ENCODE measurements at places on chromosomes 4 and X.

GRCh38 chr4:106297245-106298035 is 18.6 kb downstream of the TBCK start:
- no peak for DNase-seq

GRCh38 chr4:11710453-11711093 is 281.9 kb upstream of the HS3ST1 start:
- no peak for DNase-seq

- no peak for DNase-seq
These were observed 6.5 kb downstream of the C4orf50 start for GRCh38 chr4:6011686-6012085.

- no peak for DNase-seq
These were observed 115.1 kb downstream of the CPEB2 start for GRCh38 chr4:15117270-15117946.

GRCh38 chrX:39242187-39242586 is 440.9 kb downstream of the MID1IP1 start:
- no peak for DNase-seq

DNA sequence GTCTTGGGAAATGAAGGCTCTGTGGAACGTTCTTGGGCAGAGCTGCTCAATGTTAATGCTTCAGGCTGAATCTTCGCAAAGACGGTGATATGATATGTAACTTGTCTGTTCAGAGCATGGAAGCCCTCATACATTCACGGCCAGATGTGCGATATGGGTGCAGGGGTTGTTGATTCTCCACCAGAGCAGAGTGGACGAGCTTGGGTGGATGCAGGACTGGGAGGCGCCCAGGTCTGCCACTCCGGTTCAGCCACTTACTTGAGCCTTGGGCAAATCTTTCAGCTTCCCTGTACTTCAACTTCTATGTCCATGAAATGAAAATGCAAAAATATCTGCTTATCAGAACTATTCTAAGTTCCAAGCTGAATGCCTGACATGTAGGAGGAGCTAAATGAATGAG is 47.4 kb upstream of the MND1 start:
- no peak for DNase-seq

GRCh38 chr4:114208574-114209151 is 229.2 kb upstream of the ARSJ start:
- no peak for DNase-seq

DNA sequence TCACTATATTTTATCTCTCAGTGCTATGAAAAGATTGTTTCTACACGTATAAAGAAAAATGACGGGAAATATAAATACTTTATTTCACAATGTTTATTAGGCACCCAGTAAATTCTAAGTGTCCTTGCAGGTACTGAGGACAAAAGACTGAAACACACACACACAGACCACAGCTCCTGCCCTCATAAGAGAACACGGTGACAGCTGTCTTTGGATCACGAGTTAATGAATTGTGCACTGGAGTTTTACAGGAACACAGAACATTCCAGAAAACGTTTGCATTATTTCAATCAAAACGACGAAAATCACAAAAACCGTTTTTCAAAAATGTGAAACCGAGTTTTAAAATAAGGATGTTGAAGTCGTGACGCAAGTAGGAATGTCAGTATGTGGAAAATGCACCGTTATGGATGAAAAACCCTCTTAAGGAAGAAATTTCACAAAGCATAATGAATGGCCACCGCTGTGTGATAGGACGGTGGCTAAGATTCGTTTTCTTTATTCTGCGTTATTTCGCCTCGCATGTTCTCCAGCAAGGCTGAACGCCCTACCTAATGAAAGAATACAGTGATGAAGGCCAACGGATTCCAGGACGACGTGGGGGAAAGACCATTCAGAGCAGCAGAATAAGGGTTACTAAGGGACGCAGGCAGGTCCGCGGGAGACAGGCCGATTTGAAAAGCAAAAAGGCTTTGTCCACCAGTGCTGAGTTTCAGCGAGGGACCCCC is 24.2 kb downstream of the FAM156A start:
- no peak for DNase-seq

GRCh38 chr4:176013476-176014247 is 52.0 kb upstream of the WDR17 start:
- no peak for DNase-seq

DNA sequence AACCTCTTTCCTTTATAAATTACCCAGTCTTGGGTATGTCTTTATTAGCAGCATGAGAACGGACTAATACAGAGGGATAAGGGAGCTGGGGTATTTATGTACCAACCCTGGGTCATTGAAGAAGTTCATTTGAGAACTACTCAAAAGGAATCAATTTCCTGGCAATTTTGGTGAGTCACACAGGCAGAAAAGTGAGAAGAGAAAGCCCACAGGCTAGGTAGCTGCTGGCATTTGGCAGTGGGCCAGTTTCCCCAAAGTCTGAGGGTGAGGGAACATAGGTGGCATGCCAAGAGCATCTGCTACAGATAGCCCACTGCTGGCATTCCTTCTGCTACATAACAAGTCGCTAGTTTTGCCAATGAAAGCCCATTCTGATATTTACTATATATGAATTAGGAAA is 411.2 kb downstream of the MID1IP1 start:
- no peak for DNase-seq

DNA sequence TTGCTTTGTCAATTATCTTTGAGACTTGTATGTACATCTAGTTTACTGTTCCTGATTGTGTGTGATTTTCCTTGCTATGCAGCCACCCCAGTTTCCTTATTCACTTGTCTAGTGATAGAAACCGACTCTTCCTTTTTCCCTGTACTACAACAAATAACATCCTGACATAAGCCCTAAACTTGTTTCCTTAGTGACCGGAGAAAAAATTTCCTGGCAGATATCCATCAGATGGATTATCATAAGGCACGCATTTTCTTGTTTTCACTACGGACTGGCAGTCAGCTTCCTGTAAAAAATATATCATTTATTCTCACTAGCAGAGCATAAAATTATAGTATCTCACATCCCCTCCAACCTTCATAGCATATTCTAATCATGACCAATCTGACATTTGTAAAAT is 410.7 kb downstream of the CENPC start:
- no peak for DNase-seq

DNA sequence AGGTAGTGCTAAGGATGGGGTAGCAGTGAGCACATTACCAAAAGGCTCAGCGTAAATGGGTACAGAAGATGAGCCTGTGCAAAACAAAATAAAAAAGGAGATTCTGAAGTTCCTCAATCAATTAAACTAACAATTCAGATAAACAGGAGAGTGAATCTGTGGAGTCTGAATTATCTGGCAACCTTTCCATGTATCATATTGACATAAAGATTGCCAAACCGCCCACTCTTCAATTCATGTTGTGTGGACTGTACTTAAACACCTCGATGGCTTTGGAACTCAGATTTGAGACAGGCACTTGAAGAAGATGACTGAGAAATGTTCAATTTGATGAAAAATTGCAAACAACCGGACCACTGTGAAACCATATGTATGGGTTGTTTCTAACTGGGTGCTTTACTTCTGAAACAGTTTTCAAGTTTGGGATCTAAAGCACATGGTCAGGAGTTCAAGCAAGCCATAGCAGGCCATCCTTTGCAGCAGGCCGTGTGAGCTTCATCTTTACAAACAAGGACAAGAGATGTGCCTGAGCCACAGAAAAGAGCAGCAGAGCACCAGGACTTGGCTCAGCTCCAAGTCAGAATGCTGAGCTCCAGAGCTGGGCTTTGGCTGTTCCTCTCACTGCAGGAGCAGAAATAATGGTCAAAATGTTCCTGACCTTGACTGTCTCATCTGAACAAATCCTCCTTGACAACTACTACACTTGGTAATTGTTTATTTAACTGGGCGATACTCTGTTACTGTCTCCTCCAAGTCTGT is 108.1 kb downstream of the MGST2 start:
- no peak for DNase-seq

- no peak for DNase-seq
These were observed 4.3 kb downstream of the MAEA start for GRCh38 chr4:1293991-1294390.

GRCh38 chr4:110678517-110679227 is 55.8 kb upstream of the PITX2 start:
- no peak for DNase-seq

- DNase-seq = no peak
These were observed 10.4 kb upstream of the PHOX2B start for GRCh38 chr4:41758884-41759283.

- no peak for DNase-seq
These were observed 84.2 kb downstream of the SORCS2 start for GRCh38 chr4:7276515-7276914.

GRCh38 chrX:71652405-71652804 is 14.9 kb upstream of the LOC101059915 start:
- no peak for DNase-seq

GRCh38 chr4:4364061-4364460 is 22.8 kb upstream of the NSG1 start:
- no peak for DNase-seq

GRCh38 chrX:45007598-45007997 is 134.6 kb downstream of the KDM6A start:
- no peak for DNase-seq

- DNase-seq = no peak
These were observed 365.9 kb downstream of the INPP4B start for GRCh38 chr4:142480244-142480643.

- no peak for DNase-seq
These were observed 893 bp upstream of the HOPX start for GRCh38 chr4:56681853-56682525.

GRCh38 chrX:21837056-21837455 is 2.4 kb upstream of the MBTPS2 start:
- DNase-seq = no peak

DNA sequence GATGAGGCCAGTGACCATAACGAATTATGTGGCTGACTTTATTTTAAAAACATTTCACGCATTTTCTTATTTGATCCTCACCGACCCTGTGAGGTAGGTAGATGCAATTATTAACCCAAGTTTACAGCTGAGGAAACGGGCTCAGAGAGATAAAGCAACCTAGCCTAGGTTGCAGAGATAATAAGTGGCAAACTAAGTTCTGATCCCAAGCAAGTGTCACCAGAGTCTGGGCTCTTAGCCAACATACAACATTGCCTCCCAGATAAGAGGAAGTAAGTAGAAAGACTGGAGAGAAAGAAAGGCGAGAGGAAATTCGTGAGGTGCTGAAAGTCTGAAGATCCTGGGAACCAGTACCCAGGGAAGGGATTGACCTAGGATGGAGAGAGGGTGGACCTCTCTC is 77.4 kb upstream of the GPR50 start:
- no peak for DNase-seq

DNA sequence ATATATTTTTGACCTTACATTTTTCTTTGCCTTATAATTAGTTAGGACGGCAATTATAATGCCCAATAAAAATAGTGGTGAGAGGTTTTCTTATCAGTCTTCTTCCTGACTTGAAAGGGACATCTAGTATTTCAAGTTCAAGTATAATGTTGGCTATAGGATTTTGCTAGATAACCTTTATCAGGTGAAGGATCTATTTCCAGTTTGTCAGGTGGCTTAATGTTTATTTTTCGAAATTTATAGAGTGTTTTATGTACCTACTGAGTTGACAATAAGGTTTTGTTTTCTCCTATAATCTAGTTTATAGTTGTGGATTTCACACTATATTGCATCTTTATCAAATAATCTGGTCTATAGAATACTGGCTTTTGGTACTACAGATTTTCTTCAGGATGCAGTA is 351.8 kb upstream of the FGF13 start:
- DNase-seq = no peak

GRCh38 chr4:38734911-38735310 is 47.9 kb downstream of the TLR10 start:
- DNase-seq = no peak

- no peak for DNase-seq
These were observed 70.5 kb downstream of the GATB start for GRCh38 chr4:151690164-151690870.

DNA sequence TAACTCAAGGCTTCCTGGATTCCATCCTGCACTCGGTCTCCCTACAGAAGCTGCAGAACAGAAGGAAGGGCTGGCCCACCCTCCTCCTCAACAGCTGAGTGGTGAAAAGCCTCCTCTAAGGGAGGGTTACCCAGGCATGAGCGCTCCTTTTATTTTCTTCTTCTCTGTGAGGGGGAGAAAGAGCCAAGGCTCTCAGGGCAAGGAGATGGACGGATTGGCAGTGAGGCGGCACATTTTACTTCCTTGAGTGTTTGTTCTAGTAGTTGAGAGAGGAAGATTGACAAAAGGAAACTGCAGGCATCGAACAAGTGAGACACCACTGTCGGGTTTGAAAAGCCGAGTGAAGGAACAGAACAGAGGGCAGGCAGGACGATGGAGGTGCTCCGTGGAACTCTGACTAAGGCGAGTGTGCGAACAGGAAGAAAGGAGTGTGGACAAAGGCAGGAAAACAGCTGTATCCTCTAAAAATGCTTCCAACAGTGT is 38.4 kb upstream of the STS start:
- no peak for DNase-seq

DNA sequence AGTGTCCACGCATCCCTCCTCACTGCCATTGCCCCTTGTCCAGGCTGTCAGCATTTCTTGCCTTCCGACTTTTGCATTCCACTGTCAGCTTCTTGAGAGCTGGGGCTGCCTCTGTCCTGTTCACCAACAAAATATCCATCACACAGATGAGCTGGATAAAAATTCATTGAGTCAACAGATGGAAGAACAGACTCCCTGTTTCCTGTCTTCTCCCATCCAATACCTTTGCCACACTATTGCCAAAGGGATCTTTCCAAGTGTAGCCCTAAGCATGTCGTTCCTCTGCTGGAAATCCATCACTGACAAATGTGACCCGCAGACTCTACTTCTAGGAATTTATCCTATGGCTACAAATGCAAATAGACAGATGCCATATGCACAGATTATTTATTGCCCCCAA is 78.0 kb upstream of the PJA1 start:
- no peak for DNase-seq

GRCh38 chr4:81740487-81740886 is 268.8 kb upstream of the RASGEF1B start:
- DNase-seq = no peak

DNA sequence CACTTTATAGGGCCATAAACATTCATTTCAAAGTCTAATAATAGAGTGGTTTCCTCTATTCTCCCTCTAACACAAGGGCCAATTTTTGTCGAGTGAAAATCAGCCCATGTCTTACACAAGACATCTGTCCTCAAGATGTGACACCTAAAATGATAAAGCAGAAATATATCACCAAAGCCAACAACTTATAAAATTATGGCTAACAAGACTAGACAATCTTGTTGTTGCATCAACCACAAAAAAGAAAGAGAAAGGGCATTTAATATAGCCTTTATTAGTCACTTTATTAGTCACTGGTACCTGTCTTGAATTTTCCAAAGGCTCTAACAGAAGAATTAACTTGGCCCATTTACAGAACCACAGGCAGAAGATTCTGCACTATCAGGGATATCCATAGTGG is 161.6 kb downstream of the SMIM20 start:
- DNase-seq = no peak

- no peak for DNase-seq
These were observed 281.5 kb upstream of the DKK2 start for GRCh38 chr4:107317611-107318010.

GRCh38 chr4:127604949-127605709 is 27.6 kb upstream of the INTU start:
- no peak for DNase-seq

GRCh38 chr4:22991576-22991975 is 298.8 kb downstream of the GBA3 start:
- DNase-seq = no peak

- DNase-seq = no peak
These were observed 1289.6 kb upstream of the TENM3 start for GRCh38 chr4:180953572-180953971.
